Cortex of kidney (tissue), 1 donor: ENCODE measurements at places on chromosomes 2 and 18.

GRCh38 chr18:364256-364826 lies 96.5 kb upstream of the THOC1 start:
- no peak for DNase-seq

- no peak for DNase-seq
Observed at GRCh38 chr2:195984923-195985726, 83.5 kb downstream of the DNAH7 start.

DNA sequence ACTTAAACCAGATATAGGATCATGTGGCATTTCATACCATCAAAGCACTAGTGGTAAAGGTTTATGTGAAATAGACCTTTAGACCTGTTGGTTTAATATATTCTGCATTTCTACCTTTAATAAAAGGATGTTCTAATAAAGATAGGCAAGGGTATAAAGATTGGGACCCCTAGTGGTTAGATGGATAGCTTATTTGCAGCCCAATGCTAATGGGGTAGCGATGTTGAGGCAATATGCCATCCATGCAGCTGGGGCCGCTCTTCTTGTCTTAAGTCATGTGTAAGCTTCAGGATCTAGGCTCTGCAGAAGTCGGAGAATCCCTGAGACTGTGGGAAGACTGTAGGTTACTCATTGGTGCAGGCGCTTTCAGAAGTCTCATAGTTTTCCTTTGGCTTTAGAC lies 114.9 kb downstream of the ICOS start:
- no peak for DNase-seq

GRCh38 chr2:149422337-149422990 lies 92.1 kb downstream of the LYPD6 start:
- DNase-seq = no peak

DNA sequence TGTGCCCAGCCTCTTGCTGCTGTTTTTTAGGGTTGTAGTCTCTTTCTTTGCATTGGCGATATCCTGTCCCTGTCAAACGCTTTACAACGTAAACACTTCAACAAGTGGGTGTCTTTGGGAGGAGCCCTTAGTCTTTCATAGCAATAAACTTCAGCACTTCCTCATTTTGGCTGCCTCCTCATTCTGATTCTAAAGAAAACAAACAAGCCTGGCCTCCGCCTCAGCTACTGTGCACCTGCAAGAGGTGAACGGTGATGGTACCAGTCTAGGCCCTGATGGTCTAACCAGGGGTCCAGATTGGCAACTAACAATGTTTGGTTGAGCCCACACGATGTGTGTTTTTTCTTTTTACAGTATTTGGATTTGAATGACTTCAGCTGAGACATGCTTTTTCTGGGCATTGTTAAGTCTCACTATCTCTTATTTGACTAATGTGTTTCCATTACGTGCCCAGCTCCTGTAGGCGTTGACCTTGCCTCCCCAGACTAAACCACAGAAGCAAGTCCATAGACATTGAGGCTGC lies 53.2 kb upstream of the CUL3 start:
- no peak for DNase-seq

GRCh38 chr2:176193048-176193447 lies 4.6 kb downstream of the HOXD1 start:
- no peak for DNase-seq

DNA sequence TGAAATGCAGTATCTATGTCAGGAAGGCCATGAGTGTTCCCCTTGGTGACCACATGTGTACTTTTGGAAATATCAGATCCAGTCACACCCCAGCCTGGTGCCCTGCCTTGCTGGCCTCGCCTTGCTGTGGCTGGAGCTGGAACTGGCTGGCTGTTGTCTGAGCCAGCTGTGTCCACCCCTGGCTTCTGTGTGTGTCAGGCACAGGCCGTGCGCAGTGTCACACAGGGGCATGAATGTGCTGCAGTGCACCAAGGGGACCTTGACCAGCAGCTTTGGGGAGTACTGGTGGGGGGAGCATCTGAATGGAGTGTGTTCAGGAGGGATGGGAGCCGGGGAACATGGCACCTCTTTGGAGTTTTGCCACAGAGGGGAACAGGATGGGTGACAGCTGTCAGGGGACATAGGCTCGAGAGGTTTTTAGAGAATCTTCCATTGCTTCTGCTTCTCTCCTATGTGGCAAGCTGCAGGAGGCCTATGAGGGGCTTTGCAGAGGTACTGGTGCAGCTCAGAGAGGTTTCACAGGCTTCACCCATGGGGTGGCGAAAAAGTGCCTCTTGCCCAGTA lies 44.7 kb upstream of the FAHD2A start:
- DNase-seq = no peak

- no peak for DNase-seq
Observed at GRCh38 chr2:233225230-233226068, 26.0 kb upstream of the ATG16L1 start.

GRCh38 chr18:61639886-61640285 lies 252.9 kb downstream of the RNF152 start:
- DNase-seq = no peak

DNA sequence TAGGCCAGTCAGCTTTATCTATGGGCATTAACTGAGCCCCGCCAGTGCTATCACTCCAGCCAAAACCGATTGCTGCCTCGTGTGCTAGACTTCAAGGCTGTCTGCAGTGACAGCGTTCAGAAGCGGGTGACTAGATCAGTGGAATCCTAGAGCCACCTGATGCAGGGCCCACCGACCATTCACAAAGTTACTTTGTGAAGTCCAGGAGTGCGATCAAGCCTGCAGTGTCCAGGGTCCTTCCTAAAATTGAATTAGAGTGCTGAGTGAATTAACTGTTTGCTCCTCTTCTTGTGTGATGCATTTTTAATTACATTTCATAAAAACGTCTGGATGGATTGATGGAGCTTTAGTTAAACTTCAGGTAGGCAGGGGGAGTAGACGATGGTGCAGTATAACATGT lies 13.9 kb downstream of the PCARE start:
- no peak for DNase-seq

DNA sequence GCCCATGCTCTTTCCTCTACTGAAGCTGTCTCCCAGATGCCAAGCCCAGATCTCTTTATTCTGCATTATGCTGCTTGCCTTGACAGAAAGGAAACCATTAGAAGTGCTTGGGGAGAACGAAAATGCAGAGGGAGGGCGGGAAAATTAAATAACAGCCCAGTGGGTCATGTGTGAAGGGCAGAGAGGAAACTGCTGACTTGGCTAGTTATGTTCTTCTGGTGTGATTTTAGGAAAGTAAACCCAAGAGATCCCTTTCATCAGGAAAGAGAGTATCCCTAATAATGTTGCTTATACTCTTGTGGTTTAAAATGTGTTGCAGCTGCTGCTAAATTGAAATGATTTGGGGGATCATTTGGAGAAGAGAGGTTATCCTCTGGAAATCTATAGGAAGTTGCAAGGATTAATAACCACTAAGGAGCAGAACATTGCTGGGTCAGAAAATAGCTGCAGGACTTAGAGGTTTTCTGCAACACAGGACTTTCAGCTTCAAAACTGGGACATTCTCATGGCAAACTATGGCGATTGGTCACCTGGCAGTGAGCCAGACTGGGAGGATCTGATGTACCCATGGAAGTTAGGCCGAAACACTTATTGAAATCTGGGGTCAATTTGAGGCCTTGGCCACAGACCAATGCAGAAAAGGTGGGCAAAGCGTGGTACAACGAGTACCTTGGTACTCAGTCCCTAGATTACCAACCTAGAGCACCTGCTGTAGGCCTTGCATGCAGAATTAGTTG lies 172.2 kb downstream of the TMEM247 start:
- no peak for DNase-seq

DNA sequence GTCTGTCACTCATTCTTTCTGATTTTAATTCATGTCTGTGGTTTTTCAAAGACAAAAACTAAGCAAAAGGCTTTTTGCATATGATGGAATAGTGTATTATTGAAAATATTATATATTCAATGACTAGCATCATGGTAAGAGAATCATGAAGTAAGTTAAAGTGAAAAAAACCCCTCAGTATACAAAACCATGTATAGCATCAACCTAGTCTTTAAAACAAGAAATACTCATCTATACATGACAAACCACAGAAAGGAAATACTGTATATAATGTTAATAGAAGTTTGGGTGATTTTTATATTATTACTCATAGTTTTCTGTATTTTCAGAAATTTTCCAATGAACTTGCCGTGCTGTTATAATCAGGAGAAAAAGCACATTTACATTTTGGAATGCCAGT lies 38.0 kb upstream of the ODC1 start:
- DNase-seq = no peak

- no peak for DNase-seq
Observed at GRCh38 chr18:21598726-21599584, 1.5 kb downstream of the ESCO1 start.

- no peak for DNase-seq
Observed at GRCh38 chr2:222563106-222563718, 92.7 kb downstream of the FARSB start.

DNA sequence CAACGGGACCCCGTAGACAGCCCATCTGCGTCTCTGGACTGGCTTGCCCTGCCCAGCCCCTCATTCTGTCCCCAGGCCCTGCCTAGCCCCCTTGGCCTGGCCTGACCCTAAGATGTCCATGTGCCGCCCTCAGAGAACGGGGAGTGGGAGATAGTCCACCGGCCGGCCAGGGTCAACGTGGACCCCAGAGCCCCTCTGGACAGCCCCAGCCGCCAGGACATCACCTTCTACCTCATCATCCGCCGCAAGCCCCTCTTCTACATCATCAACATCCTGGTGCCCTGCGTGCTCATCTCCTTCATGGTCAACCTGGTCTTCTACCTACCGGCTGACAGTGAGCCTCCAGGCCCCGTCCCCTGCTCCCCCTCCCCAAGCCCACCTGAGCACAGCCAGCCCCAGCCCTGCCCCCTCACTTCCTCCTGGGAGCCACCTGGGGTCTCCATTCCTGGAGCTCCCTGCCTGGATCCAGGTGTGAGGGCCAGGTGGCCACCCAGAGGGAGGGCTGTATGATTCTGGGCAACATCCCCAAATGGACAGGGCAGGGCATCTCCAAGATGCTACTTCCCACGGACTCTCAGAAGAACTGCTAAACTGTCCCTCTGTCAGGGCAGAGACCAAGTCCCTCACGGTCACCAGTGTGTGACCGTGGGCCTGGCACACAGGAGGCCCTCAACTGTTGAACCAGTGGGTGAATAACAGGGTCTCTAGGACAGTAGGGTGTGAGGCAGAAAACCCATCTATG lies 4.0 kb downstream of the CHRND start:
- no peak for DNase-seq

DNA sequence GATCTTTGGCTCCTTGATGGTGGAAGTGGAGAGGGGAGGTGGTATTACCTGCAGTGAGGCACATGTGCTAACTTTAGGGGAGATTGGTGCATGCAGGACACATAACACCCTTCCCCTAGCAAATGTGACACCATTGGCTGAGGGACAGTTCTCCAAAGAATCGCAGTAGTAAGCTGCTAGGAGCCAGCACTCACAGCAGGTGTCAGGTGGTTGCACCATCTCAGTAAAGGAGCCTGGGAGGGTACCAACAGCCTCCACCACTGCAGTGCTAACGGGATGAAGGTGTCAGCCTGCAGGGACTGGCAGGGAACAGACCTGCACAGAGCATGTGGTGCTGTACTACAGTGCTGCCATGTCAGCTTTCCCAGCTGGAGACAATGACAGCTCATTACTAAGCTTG lies 127.3 kb upstream of the PIEZO2 start:
- no peak for DNase-seq

DNA sequence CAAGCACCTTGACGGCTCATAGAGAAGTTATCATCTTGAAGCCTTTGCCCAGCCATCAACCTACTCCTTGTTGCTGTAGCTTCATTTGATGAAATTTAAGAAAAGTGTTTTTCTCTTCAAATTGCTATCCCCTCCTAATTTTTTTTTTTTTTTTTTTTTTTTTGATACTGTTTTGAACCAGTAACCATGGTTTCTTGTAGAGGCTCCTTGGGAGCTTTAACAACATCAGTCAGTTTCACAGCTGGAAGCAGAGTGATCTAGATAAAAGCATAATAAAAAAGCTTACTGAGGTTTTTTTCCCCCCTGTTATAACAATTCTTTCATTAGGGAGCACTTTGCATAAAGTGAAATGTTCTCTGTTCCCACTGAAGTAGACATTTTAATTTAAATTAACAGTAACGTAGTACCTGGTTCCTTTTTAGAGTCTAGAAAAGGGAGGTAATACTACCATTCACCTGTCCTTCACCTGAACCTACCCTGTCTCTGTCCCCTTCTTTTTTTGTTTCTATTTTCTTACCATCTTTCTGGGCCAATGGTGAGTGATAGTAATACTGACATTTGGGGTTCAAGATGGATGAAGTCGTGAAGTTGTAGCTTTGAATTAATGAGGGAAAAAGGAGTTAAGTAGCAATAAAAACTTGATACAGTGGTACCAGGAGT lies 101.5 kb downstream of the NCOA1 start:
- DNase-seq = no peak

DNA sequence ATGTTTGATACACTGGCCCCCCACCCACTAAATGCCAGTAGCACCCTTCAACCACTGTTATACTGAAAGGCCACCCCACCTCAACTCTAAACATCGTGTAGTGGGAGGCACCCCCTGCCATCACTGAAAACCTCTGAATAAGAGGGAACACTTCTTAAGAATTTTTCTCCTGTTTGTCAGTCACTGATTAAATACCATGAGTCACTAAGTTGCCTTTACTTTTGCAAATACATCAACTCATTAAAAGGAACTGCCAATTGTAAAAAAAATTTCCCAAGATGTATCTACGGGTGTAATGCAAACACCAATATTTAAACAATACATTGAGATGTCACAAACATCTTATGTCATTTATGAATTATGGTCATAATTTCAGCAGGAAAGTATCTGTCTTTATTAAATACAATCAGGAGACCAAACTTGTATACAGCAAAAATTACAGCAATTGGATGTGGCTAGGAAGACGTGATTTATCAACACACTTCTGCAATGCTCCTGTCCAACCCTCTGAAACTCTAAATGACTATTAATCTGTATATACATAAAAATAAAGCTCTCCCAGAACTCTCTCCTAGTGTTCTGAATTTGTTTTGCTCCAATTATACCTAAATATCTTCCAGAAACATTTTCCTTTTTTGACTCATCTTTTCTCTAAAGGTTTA lies 144.1 kb upstream of the STK17B start:
- DNase-seq = no peak

GRCh38 chr2:46339676-46340459 lies 42.7 kb downstream of the EPAS1 start:
- no peak for DNase-seq

DNA sequence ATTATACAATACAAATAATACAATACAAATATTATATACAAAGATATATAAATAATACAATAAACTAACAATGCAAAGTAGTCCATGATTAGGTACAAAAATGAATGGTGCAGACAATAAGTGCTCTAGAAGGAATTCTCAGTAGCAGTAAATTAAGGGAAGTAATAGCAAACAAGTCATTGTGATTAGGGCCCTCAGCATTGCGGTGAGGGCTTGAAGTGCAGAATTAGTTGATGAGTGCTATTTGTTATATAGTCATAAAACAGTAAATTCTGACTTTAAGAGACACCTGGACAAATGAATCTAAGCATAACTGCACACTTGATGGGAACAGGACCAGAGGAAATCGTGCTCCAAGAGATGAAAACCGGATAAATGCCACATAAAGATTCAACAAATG lies 74.9 kb downstream of the ANKRD44 start:
- DNase-seq = no peak

GRCh38 chr2:9799011-9799596 lies 44.2 kb upstream of the TAF1B start:
- no peak for DNase-seq

- DNase-seq = no peak
Observed at GRCh38 chr18:58285449-58286130, 241.6 kb downstream of the NEDD4L start.

GRCh38 chr2:101011152-101011551 lies 9.1 kb downstream of the RPL31 start:
- DNase-seq = no peak

- DNase-seq = no peak
Observed at GRCh38 chr2:37563375-37564015, 107.9 kb downstream of the CDC42EP3 start.
